Stimulated activated CD4-positive, alpha-beta T cell treated with anti-CD3 and anti-CD28 coated beads, TNF-alpha, amount 100 ng/mL, for 48 hours (primary cell): ENCODE measurements at places on chromosomes 2 and 18.
A peak's percentile ranks its signal among the peaks of the same experiment; 100 is the strongest.

DNA sequence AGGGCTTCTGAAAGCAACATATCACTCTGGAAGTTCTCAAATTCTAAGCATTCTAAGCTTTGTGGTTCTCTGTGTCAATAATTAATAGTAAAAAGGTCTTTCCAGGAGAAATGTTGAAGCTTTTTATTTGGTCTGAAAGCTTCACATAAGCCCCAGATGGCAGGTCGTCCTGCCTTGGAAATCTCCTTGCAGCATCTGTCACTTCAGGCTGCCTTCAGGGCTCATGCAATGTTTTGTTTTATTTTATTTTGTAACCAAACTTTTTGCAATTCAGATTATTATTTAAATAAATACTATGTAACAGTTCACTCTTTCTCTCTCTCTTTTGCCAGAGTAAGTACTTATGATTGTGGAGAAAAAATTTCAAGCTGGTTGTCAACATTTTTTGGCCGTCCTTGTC is 46.7 kb upstream of the FHOD3 start:
- no peak for DNase-seq

DNA sequence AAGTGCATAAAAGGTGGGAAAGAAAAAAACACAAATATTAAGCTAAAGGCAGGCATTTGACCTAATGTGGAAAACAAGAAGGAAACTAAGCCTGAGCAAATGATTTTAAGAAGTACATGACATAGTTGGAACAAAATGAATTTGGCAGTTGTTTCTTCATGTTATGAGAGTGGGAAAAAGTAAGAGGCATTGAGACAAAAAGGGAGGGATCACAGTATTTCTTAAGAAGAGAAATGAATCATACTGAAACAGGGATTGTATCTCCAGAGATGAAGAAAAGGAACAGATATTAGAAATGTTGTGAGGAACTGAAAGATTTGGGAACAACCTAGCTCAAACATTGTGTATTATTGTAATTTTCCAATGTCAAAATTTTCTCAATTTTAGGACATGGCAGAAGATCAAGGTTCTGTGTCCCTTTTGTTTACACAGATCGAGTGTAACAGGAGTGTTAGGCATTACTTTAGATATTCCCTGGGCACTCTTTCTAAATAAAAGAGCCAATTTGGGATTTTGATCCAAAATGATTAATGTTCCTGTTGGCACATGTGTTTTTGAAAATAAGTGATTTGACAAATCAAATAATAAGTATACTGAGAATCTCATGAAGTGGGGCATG is 98.6 kb downstream of the CALCRL start:
- no peak for DNase-seq

DNA sequence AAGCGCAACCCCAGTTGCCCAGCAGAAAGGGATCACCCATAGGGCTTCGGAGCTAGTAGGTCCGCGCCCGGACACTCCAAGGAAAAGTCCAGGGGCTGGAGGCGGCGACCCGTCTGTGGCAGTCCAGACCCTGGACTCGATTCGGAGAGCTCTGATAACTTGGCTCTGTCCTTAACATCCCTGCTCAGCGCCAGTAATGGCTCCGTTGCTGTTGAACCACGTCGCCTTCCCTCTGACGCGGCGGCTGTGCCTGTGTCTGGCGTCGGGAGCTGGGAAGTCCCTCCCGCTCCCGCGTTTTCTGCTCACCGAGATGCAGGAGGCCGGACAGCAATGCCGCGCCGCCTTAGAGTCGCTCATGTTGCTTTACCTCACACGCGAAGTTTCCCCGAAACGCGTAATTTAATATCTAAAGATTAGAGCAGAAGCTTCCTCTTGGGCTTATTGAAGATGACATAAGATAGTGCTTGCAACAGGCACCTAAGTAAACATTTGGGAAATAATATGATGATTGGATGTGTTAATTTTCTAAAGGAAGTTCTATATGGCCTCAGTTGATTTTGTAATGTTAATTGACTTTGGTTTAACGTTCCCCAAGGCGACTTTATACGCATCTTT is 1.3 kb upstream of the ZBTB14 start:
- peak; percentile 49 for DNase-seq

GRCh38 chr2:233101816-233102215 is 41.7 kb downstream of the INPP5D start:
- no peak for DNase-seq

DNA sequence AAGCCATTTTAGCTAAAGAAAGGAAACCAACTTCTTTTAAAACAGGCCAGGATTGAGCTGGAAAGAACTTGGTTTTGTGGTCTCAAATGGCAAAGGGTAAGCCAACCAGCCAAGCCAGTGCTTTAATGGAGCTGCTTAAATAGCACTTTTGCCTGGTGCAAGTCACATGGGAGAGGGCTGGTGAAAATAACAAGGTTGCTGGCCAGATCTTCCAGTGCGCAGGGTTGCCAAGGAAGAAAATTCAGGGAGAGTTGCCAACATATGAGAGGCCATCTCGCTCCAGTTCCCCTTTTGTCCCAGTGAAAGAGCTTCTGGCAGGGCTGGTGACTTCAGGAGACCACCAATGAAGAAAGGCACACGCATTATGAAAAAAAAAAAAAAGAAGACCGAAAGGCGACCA is 57.3 kb downstream of the IRS1 start:
- no peak for DNase-seq

DNA sequence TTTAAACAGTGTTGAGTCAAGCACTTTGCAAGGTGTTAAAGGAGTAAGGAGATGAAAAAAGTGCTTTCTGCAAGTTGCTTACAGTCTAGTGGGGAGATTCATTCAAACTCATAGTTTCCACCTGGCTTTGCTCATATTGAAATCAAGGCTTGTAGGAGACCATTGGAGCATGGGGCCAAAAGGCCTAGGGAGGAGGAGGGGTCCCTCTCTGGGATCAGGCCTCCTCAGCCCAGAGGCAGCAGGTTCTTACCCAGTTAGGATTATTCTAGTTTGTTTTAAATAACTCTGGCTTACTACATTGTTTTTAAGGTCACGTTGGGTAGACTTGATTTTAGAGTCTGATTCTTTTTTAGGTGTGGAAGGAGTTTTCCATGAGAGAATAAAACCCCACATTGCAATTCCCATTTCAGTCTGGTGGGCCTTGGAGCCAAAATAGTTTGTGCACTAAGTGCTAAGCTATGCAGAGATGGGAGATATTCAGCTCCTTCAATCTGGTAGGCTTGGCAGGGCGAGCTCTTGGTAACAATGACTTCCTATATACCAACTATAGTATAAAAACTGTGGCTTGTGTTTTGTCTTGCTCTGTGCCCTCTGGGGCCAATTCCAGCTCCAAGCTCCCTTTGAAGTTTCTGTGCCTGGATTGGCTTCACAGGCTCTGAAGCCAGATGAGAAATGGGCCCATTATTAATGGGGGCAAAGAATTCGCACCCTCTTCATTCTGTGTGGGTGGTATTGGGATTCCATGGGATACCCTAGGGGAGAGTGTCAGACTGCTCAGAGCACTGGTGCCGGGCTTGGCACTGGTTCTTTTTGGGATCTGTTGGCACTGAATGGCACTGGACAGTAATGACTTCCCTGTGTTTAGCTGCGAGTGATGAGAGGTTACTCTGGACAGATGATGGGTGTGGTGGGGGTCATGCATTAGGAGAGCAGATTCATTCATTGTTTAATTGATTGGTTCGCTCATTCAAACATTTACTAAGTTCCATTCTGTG is 301.1 kb downstream of the MYCN start:
- DNase-seq, result no peak

DNA sequence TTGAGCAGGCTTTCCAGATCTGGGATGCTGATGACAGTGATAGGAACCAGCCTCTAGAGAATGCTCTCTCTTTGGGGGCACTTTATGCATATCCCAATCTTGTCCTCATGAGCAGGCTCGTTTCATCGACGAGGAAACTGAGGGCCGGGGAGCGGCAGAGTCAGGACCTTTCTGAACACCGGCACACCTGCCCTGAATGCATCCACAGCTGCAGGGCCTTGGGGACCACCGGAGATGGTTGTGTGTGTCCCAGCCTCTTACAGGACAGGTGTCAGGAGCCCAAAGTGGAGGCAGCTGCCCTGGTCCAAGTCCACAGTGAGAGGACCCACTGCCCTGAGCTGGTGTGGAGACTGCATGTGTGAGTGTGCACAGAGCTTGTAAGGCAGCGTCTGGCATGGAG is 47.6 kb upstream of the FAHD2A start:
- no peak for DNase-seq

DNA sequence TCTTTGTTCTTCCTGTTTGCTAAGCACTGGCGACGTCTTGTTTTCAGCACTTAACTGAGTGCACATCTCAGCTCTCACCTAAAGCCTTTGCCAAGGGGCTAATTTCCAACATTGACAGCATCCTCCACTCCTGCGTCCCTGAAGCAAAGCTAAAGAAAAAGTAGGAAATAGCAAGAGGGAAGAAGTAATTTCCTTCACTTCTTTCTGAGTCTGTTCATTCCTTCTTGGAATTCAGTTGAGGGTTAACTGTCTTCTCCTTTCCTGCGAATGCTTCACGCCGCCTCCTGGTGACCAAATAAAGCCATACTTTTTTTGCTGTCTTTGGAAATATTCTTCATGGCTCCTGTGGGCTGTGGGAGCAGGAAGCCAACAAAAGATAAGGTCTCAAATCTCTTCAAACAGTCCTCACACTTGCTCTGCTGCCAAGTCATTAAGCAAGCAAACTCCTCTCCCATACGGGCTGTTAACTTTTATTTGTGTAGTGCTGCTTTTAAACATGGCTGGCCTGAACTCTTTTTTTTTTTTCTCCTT is 100.9 kb downstream of the DPP10 start:
- no peak for DNase-seq

DNA sequence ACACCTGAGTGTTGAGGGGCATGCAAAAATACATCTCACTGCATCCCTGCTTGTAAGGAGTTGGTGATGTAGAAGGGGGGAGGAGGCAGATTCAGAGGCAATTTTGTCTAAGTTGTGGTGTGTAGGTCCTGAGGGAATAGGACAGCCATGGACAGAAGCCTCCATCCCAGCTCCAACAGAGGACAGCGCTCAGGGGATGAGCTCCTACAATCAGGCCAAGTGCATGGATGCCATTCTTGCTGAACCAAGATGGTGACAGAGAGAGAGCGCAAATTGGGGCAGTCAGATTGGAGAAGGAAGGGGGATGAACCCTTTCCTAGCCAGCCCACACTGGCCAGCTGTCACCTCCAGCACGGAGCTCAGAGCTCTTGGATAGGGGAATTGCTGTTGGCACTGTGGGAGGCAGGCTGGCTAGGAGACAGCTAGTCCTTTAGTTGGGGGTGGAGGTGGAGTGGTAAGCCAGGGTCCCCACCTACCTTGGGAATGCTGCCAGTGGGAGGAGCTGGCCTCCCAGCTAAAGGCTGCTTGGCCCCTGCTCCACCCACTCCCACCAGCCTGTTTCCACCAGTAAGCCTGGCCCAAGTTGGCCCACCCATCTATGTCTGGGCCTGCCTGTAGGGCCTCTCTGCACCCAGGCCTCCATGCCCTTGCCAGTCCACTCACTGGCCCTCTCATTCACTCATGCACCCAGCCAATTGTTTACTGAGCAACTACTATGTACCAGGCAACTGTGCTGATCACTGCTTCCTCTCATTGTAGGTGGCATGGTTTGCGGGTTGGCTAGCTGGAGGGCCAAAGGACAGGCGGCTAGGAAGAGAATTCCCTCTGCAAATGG is 2.5 kb upstream of the PER2 start:
- DNase-seq, result no peak

GRCh38 chr2:96817882-96818281 is 1.8 kb downstream of the CNNM3 start:
- DNase-seq, result no peak

DNA sequence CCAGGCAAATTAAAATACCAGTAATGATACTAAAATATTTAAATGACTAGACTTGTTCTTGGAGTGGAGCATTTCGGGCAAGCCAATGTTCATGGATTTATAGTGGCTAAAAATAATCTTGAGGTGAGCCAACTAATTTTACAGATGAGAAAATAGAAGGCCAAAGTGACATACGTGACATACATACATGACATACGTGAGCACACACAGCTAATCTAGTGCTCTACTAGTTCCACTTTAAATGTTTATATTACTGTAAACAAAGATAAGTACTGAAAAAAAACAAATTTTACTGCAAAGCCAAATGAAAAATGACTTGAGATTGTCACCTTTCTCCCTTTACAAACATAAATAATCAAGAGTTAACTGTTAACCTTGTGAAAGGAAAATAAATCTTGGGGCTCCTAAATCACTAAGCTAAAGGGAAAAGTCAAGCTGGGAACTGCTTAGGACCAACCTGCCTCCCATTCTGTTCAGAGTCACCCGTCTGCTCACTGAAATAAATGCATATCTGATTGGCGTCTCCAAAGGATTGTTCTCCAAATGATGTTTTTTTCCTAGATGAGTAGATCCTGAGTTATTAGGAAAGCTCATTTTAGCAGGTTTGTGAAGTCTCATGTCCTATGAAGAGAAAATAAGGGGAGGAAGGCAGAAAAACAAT is 96.7 kb downstream of the PMS1 start:
- DNase-seq, result no peak

DNA sequence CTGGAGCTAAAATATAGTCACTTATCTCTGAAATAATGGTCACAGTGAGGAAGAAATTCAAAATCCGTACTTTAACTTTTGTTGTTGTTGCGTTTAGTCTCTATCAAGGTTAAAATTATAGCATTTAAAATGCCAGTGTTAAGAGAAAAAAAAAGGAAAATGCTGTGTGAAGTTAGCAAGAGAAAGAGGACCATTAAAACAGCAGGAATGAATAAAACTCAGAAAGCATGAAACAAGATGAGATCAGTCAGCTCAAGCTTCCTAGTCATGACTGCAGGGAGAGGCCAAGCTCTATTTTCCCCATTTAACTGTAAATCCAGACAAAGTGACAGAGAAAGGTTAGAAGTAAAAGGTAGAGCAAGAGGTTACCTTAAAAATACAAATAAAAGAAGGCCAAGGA is 281.7 kb upstream of the ATP5MC3 start:
- DNase-seq, result no peak

- no peak for DNase-seq
Measured at GRCh38 chr2:138559641-138560040, 58.1 kb downstream of the SPOPL start.

DNA sequence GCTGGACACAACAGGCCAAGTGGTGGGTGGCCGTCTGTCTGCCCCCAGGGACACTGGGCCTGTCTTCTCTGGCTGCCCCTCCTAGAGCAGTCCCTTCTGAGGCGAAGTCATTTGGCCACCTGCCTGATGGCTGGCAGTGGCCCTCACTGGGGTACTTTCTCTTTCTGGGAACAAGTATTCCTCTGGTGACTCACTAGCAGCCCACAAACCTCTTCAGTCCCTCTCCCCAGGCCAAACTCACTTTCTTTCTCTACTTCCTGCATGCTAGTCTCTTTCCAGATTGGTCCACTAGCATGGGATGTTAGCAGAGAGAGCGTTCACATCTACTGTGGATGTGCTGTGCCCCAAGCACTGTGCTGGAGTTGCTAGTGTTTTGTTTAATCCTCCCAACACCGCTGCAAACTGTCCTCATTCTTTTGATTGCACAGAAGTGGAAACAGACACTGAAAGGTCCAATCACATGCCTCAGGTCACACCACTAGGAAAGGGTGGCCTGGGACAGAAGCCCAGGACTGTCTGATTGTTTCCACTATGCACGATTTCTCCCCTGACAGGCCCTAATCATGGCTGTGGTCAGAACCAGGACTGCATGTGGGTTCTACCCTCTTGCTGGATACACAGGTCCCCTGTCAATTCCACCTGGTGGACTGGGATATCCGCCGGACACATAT is 5.2 kb downstream of the DYSF start:
- no peak for DNase-seq
